ENCODE measurements at places on chromosomes 7 and 10.

DNA sequence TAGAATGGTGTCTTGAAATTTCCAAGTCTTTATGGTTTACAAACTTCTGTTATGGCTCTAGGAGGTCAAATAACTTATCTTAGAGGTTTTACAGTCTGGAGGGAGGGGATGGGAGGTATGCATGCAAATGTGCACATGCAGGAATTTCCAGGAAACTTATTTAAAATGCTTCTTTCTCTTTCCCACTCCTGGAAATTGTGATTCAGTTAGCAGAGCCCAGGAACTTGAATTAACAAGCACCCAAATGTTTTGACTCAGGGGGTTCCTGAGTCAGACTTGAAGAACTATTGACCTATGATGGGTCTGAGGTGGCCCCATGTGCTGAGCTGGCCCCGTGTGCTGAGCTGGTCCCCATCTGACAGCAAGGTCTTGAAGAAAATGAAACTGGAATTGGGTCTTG is 669.4 kb downstream of the INHBA start:
- no peak for DNase-seq

DNA sequence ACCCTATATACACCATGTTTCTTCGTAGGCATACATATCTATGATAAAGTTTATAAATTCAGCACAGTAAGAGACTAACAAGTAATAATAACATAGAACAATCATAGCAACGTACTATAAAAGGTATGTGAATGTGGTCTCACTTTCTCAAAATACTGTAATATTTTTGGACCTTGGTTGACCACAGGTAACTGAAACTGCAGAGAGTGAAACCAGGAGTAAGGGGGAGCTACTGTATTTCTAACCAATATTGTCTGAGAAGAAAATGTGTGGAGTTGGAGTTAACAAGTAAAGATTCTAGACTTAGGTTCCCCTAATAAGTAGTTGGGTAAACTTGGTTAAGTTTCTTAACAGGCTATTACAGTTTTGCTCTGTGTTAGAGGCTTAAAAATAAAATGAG is 72.1 kb downstream of the GNAI1 start:
- no peak for DNase-seq

- DNase-seq, result no peak
Measured at GRCh38 chr10:116763440-116763839, 21.1 kb upstream of the HSPA12A start.

DNA sequence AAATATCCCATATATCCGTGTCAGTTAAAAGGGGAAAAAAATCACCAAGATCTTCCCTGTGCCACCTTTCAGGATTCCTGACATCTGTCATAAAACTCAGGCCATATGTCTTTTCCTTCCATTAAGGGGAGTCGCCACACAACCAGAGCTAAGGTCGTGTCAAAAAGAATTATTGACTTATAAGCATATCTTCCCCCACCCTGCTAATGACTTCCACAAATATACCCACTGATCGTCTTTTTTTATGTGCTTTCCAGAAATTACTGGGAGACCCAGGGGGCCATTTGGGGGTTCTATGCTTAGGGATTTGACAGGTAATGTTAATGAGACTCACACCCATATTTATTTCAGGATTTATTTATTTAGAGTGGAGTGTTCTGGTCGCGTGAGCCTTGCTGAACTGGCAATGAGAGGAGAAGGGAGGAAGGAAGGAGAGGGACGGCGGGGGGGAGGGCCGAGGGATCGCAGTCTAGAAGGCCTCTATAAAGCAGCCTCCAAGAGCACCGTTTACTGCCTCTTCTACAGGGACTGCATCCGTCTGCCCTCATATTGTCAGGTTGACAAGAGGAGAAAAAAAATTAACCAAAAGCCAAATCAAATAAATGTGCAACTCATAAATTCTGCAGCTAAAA is 135.7 kb upstream of the MGMT start:
- no peak for DNase-seq
